Retina (tissue), 1 donor: ENCODE measurements at places on chromosomes 16 and 17.

- DNase-seq = no peak
Measured at GRCh38 chr16:78749745-78750268, 650.4 kb downstream of the WWOX start.

- DNase-seq = no peak
Measured at GRCh38 chr16:12163970-12164369, 187.4 kb downstream of the SNX29 start.

DNA sequence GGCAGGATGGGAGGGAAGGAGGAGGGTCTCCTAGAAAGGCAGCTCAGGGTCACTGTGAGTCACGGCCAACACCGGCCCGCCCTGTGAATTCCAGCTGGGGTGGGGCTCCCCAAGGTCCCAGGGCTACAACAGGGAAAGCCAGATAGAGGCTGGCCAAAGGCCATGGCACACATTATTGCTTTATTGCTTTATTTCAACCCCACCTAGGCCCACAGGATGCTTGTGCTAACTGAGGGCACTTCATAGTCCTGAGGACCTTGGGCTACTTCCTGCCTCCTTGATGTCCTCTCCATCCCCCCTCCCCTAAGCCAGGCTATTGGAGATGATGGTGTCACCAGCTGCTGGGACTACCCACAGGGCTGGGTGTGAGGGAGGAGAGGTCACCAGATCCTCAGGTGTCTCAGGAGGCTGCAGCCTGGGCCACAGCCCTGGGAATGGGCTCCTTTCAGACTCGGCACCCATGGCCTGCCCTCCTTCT lies 26.1 kb downstream of the LRRC75A start:
- no peak for DNase-seq

DNA sequence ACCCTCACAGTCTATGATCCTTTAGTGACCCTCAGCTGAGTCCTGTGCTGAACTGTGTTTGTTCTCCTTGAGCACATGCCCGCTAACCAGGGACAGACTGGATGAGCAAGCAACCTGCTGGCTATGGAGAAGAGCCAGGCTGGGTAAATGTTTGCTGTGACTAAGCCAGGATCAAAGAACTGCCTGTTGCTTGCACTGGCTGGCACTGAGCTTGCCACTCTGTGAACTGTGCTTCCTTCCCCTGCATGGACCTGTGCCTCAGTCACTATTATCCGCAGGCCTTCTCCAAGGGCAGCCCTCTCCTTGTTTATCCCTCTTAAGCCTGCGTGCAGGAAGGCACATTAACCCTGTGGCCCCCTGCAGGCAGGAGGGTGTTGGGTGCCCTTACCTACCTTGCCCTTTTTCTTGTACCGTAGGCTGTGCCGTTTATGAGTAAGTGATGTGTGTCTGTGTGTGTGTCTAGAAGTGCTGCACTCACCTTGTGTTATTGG lies 7.4 kb downstream of the PNPO start:
- no peak for DNase-seq

DNA sequence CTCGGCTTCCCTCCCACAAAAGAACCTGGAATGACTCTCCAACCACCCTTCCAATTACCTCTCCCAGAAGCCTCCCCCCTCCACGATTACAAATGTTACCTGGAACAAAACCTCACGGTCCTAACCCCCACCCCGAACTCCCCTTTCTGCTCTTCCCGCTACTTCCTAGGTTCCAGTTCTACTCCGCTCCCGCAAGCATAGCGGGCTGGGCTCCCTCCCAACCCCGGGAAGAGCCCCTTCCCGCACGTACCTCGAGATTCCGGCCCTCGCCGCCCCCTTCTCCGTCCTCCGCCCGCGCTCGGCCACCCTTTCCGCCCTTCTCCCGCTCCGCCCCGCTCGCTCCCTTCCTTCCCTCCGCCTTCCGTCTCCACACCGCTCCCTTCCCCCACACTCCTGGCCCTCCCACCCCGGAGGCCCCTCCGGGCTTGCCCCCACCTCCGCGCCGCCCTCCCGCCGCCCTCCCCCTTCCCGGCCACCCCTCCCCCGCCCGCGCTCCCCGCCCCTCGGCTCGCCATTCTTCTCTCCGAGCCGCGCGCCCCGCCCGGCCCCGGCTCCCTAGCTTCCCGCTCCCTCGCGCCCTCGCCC lies 457 bp downstream of the CHTF8 start:
- DNase-seq = peak; percentile 74

GRCh38 chr17:72613396-72613795 lies 479.1 kb downstream of the SLC39A11 start:
- DNase-seq = no peak

DNA sequence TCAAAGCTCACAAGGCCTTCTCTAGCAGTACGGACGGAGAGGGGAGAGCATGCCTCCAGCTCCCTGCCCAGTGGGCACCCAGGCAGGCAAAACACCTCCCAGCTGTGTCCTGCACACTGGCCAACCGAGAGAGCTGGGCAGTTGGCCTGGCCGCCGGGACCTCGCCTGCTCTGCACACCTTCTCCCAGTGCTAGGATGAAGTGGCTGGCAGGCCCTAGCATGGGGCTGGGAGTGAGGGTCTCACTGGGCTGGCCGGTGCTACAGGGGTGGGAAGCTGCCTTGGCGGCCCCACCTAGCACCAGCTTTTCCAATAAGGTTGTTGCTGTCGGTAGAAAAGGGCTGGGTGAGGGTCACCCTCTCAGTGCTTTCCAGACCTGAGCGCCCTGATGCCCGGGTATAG lies 60.2 kb downstream of the SDK2 start:
- DNase-seq = no peak

GRCh38 chr17:44749076-44749979 lies 9.5 kb upstream of the ADAM11 start:
- peak; percentile 61 for DNase-seq

DNA sequence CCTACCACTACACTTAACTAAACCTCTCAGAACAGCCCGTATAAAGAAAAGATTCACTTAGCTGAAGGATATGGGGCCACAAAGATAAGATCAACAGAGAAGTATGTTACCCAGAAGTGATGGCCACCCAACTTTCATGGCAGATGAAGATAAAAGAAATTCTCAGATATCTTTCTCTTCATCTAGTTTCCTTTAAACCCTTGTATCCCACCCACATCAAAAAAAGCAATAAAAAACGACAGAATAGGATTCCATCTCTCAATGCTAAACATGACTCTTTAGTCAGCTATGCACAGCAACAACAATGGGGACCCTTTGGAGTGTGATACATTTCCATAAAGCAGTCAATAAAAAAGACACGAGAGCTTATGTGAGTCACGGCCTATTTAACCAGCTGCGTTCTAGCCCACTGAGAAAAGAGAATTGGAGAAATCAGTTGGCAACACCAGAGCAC lies 86.6 kb downstream of the SNX11 start:
- no peak for DNase-seq

DNA sequence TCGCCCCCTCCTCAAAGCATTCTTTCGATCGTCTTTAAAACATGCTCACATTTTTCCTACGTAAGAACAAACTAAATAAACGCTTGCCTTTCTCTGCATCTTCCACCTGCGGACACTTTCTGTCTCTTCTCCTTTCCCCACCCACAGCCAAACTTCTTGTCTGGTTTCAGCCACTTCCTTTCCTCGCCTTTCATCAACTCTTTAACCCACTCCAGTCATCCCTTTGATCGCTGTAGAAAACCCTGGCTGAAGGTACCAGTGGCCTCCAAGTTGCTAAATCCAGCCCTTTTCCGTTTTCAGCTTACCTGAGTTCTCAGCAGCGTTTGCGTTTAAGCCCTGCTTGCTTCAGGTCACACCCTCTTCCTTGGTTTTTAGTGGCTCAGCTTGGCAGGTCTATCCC lies 483 bp downstream of the RPA1 start:
- DNase-seq = peak; percentile 45

DNA sequence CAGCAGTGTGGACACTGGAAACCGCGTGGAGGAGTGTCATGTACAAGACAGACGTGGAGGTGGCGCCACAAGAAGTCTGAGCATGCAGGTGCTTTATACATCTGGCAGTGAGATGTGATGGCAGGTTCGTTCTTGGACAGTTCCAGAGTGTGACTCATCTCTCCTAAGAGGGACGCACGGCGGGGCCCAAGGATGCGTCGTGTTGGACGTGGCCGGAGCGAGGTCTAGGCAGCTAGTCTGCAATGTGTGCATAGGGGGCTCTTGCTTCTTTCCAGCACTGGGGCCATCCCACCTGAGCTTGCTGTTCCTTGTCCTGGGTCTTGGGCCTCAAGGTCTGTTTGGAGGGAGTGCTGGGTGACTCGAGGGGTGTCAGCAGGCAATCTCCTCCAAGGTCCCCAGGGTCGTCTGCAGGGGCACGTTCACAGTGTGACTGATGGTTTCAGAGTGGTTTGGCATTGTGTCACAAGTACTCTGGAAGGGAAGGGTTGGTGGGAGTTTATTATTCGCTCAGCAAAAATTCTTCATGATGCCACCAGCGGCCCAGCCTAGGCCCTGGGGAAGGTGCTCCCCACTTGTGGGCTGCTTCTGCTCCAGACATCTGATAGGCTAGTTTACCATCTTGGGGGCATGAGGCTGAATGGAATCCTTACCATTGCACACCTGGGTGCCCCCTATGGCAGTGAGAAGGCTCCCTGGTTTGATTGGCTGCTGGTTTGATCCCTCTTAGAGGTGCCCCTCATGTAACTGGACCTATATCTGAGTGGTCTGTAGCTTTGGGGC lies 22.1 kb downstream of the SPACA3 start:
- no peak for DNase-seq

DNA sequence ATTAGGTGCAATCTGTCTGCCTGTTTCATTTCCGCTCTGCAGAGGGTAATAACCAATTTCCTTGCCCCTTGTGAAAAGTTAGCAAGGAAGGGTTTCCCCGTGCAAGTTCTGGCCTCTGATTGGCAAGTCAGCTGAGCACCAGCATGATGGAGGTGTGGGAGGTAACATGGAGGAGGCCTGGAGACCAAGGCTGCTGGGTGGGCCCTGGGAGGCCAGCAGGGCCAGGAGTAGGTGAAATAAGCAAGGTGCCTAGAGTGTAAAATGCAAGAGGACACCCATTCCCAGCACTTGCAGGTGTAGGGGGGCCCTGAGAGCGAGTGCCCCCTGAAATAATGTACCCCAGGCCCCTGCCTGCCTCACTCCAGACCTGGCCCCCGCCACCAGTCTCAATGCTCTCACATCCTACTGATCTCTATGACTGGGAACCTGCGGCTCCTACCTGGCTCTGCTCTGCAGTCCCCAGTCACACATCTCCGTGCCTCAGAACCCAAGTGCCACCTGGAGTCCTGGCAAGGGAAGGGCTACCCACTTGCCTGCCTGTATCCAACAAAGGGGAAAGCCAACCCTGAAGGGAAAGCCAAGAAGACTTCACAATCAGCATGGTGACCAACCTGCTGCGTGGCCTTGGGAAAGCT lies 116.2 kb downstream of the C16orf78 start:
- DNase-seq = no peak

- DNase-seq = no peak
Measured at GRCh38 chr16:25689137-25689836, 2.5 kb upstream of the HS3ST4 start.

GRCh38 chr16:53090591-53091411 lies 36.0 kb downstream of the CHD9 start:
- DNase-seq = peak; percentile 16

DNA sequence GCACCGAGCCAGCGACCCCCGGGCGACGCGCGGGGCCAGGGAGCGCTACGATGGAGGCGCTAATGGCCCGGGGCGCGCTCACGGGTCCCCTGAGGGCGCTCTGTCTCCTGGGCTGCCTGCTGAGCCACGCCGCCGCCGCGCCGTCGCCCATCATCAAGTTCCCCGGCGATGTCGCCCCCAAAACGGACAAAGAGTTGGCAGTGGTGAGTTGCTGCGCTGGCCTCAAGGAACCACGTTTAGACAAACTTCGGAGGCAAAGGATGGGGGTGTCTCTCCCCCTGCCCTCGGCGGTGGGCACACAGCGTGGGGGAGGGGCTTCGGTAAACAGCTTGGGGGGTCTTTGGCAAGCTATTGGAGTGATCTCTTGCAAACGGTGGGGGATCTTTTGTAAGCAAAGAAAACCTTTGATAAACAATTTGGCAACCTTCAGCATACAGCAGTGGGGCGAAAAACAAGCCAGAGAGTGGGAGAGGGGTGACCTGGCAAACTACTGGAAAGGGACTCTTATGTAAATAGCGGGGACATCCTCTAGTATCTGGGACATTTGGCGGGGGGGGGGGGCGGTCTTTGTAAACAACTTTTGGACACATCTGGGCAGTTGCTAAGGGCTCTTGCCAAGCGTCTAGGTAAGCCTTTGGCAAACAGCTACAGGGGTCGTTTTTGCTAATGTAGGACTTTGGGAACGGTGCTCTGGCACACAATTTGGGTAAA lies 587 bp downstream of the MMP2 start:
- DNase-seq = peak; percentile 77

GRCh38 chr17:63587770-63588169 lies 12.9 kb upstream of the TACO1 start:
- no peak for DNase-seq

- no peak for DNase-seq
Measured at GRCh38 chr16:81542609-81543570, 98.3 kb downstream of the CMIP start.

GRCh38 chr17:81553616-81554181 lies 1.5 kb upstream of the FAAP100 start:
- DNase-seq = no peak

DNA sequence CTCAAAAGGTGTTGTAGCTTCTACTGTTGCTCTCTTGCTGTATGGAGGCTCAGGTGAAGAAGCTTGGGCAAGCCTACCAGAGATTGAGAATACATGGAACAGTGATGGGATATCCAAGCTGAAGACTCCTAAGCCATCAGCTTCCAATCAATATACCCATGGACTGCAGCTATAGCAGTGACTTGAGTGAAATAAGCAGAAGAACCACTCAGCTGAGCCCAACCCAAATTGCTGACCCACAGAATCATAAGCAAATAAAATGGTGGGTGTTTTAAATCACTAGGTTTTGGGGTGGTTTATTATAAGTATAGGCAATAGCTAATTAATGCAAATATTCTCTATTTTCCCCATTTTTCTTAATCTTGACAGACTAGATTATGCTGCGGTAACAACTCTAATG lies 147.7 kb upstream of the SALL1 start:
- DNase-seq = no peak

- peak; percentile 51 for DNase-seq
Measured at GRCh38 chr16:14303182-14303618, 232.1 kb downstream of the MRTFB start.

- no peak for DNase-seq
Measured at GRCh38 chr16:77536809-77537208, 102.0 kb upstream of the ADAMTS18 start.

DNA sequence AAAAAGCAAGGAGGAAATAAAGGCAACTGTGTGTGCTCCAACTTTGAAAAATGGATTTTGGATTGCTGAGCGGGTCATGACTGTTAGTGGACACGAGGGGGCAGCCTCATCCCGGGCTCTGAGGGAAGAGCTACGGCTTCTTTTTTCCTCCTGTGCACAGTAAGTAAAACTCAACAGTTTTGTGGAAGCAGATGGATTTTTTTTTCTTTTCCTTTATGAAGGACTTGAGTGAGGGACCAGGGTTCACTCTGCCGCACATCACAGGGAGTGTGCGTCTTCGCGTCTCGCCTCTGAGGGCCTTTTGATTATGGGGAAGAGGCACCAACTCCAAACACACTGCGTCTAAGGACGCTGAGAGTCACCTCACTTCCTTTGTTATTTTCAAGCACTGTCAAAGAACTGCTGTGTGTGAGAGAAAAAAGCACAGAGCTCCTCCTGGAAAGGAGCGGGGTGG lies 80.3 kb upstream of the GOT2 start:
- peak; percentile 87 for DNase-seq

GRCh38 chr16:50151322-50151721 lies 1.8 kb upstream of the TENT4B start:
- DNase-seq = no peak
